ENCODE measurements at places on chromosomes 7 and 10.
A peak's percentile ranks its signal among the peaks of the same experiment; 100 is the strongest.

GRCh38 chr7:149459540-149460452, 1.1 kb downstream of the ZNF777 start:
- DNase-seq: peak; percentile 57

DNA sequence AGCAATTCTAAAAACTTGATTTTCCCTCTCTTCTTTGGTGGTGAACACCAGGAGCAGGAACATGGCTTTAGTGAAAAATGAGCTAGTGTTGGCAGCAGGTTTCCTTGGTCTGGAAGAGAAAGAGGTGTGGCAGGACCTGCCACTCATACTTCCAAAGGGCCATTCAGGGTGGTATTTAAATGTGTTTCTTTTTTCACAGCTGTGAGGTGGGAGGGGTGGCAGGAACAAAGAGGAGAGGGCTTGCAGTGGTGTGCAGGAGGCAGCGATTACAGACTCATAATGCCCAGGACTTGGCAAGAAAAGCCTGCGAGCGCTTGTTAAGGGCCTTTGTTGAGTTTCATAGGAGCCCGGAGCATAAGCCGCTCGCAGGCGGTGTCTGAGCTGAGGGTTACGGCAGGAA, 36.8 kb downstream of the WIPF3 start:
- DNase-seq: no peak

DNA sequence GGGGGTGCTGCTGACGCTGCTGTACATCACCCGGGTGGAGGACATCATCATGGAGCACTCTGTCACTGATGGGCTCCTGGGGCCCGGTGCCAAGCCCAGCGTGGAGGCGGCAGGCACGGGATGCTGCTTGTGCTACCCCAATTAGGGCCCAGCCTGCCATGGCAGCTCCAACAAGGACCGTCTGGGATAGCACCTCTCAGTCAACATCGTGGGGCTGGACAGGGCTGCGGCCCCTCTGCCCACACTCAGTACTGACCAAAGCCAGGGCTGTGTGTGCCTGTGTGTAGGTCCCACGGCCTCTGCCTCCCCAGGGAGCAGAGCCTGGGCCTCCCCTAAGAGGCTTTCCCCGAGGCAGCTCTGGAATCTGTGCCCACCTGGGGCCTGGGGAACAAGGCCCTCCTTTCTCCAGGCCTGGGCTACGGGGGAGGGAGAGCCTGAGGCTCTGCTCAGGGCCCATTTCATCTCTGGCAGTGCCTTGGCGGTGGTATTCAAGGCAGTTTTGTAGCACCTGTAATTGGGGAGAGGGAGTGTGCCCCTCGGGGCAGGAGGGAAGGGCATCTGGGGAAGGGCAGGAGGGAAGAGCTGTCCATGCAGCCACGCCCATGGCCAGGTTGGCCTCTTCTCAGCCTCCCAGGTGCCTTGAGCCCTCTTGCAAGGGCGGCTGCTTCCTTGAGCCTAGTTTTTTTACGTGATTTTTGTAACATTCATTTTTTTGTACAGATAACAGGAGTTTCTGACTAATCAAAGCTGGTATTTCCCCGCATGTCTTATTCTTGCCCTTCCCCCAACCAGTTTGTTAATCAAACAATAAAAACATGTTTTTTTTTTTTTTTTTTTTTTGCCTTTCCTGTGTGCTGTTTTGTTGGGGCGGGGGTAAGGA, 55.8 kb downstream of the TSPAN15 start:
- no peak for DNase-seq

DNA sequence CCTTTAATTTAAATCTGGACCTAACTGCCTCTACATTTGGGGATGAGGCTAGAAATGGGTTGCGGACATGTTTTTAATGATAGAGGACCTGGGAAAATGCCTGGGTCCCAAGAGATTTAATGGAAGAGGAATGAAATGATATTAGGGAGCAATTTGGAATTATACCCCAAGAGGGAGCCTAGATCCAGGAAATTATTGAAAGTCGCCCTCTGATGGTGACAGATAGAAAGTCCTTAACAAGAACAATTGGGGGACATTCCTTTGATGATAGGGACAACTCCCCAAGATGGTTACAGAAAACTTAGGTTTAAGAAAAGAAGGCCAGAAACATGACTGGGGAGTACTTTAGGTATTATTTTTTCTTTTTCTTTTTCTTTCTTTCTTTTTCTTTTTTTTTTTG, 9.5 kb upstream of the TSGA13 start:
- no peak for DNase-seq

DNA sequence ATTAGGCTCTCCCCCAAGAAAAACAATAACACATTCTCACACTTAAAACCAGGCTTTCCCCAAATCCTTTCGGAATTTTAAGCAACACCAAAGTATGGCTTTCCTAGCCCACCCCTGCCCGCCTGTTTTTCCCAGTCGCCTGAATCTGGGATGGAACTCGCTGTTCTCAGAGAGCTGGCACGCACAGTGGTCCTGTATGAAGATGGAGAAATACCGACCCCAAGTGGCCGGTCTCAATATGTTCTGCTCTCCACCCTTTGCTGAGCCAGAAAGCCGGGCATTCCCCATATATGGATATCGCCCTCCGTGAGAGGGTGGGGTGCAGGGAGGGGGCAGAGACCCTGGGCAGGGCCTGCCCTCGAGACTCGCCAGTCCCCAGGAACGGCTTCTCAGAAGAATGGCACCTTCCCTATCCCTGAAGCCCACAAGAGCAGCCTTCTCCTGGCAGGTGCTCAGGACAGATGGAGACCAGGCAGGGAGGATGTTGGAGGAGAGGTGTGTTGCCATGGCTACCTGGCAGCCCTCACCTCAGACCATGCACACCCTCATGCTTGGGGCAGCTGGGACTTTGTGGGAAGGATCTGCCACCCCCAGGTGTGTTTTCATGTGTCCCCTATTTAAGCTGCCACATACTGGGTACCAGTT, 3.4 kb downstream of the TACR2 start:
- DNase-seq: no peak

GRCh38 chr10:114400091-114400490, 4.2 kb downstream of the AFAP1L2 start:
- no peak for DNase-seq

- DNase-seq: no peak
These were observed 10.3 kb downstream of the CRHR2 start for GRCh38 chr7:30671793-30672465.

- DNase-seq: no peak
These were observed 103.2 kb upstream of the PPP2R2D start for GRCh38 chr10:131797626-131798025.
